ENCODE measurements at places on chromosomes 5 and 9.

- DNase-seq, result no peak
These were observed 24.0 kb upstream of the SRFBP1 start for GRCh38 chr5:121937762-121938161.

DNA sequence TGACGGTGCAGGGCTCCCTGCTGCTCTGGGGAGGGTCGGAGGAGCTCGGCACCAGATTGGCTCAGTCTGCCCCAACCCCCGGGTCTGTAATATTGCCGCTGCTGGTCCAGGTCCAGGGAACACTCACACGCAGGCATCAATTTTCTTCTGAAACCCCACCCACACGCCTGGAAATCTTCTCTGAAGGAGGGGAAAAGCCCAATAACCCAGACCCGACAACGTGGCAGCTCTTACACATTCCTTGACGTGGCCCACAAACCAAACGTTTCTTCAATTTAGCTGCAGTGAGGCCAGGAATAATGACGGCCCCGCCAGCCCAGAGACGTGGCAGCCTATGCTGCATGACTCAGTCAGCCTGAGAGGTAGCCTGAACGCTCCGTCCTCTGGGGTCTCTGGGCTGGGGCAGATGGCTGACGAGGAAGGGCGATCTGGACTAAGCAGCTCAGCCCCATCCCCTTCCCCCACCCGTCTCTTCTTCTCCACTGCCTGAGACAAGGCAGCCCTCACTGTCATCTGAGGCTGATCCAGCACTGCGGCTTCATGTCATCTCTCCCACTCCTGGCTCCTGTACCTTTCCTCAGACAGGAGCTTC lies 9.9 kb upstream of the SPARC start:
- DNase-seq, result no peak

GRCh38 chr9:111825468-111826145 lies 30.9 kb upstream of the SHOC1 start:
- no peak for DNase-seq

- DNase-seq, result no peak
These were observed 18.9 kb downstream of the MINAR2 start for GRCh38 chr5:129766798-129767197.

DNA sequence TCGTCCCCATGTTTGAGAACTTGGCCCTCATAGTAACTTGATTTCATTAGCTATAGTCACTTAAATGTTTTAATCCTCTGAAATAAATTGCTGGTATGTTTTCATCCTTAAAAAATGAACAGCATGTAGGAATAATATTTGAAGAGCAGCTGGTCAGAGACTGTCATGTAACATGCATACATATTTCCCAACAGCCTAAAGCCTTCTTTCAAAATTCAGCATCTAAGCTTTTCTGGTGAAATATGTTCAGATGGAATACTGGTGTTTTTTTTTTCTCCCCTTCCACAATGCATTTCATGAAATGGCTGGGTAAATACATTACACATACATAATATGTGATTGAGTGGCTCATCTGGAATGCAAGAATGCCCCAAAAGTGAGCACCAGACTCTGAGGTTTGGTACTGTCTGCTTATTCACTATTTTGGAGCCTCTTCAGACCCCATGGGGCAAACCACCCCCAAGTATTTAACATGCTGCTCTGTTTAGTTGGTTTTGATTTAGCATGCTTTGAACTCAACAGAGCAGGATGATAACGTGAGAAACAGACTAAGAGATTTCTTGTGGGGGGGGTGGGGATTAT lies 94.0 kb downstream of the SMARCA2 start:
- DNase-seq, result no peak

GRCh38 chr9:99832558-99832864 lies 10.8 kb downstream of the NR4A3 start:
- DNase-seq, result no peak

All from stimulated activated CD4-positive, alpha-beta T cell treated with anti-CD3 and anti-CD28 coated beads, Interleukin-15, amount 100 ng/mL, for 48 hours (primary cell).